Activated CD4-positive, alpha-beta T cell treated with anti-CD3 and anti-CD28 coated beads for 36 hours (primary cell): ENCODE measurements at places on chromosomes 2 and 18. TPM values are rescaled to one million over a fixed set of nuclear protein-coding genes. Genes with fewer than 3 reads are reported as not detected.

DNA sequence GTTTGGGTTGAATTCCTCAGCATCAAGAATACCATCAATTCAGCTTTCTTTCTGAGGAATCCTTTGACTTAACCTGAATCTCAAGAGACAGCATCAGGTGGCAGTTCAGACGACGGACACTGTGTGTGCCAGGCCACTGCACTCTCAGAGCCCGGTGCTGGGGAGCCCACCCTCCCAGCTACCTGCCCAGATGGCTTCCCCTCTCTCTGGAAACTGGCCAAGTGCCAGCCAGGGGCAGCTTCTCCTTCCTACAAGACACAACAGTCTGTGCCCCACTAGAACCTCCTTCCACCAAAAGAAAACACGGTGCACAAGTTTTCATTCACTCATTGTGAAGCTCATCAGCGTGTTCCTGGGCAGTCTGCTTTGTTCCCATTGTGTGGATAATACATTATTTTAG is 28.5 kb downstream of the MAL start:
- DNase-seq, result no peak

The PTPRM gene
- total RNA-seq, result 6.5 TPM

The LRP2 gene
- total RNA-seq, result 3.0 TPM

The ABCG8 gene
- total RNA-seq, result not detected
